ENCODE measurements at places on chromosomes 7 and 10. TPM values are rescaled to one million over a fixed set of nuclear protein-coding genes. Genes with fewer than 3 reads are reported as not detected.

GRCh38 chr7:79610313-79610712, 156.8 kb upstream of the MAGI2 start:
- no peaks in the 10 kb centered on the region for H3K36me3 ChIP-seq
- no peaks in the 10 kb centered on the region for H3K27me3 ChIP-seq
- DNase-seq = no peak
- H3K4me1 ChIP-seq = peaks cover 6% of the 10 kb centered on the region
- no peak overlapping the region for H3K4me3 ChIP-seq
- no peak overlapping the region for H3K27ac ChIP-seq

Gene PLOD3
- 55.2 TPM for polyA plus RNA-seq

DNA sequence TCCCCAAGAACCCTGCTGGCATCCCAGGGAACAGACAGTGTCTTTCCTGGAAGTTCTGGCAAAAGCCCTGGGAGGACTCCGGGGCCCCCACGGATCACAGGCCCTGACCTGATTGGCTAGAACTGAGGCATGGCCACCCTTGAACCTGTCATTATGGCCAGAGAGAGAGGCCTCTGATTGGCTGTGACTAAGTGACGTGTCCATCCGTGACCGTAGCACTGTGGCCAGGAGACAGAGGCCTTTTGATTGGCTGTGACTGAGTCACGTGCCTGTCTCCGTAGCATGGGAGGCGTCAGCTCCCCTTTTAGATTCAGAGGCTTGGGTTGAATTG, 163.8 kb downstream of the RGS10 start:
- peaks cover 32% of the 10 kb centered on the region for H3K36me3 ChIP-seq
- H3K27ac ChIP-seq = peak overlapping the region; percentile 52
- H3K4me1 ChIP-seq = peaks cover 81% of the 10 kb centered on the region

DNA sequence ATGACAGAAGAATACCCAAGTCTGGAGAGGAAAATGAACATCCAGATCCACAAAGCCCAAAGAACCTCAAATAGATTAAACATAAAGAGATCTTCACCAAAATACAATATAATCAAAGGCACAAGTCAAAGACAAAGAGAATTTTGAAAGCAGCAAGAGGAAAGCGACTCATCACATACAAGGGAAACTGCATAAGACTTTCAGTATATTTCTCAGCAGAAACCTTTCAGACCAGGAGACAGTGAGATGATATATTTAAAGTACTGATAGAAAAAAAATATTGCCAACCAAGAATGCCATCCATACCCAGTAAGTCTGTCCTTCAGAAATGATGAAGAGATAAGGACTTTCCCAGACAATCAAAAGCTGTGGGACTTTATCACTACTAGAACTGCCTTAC, 81.5 kb upstream of the GALNT17 start:
- no peaks in the 10 kb centered on the region for H3K27me3 ChIP-seq
- no peaks in the 10 kb centered on the region for H3K36me3 ChIP-seq
- H3K4me1 ChIP-seq = no peaks in the 10 kb centered on the region
- H3K27ac ChIP-seq = no peak overlapping the region

- no peak for DNase-seq
- H3K27ac ChIP-seq = no peak overlapping the region
- no peaks in the 10 kb centered on the region for H3K36me3 ChIP-seq
- no peak overlapping the region for H3K4me3 ChIP-seq
- H3K4me1 ChIP-seq = no peaks in the 10 kb centered on the region
Measured at GRCh38 chr7:117816727-117817126, 56.5 kb downstream of the CTTNBP2 start.

Gene SPDYE9
- not detected for polyA plus RNA-seq

- DNase-seq = no peak
- H3K27me3 ChIP-seq = no peaks in the 10 kb centered on the region
- no peak overlapping the region for H3K27ac ChIP-seq
- peaks cover 3% of the 10 kb centered on the region for H3K4me1 ChIP-seq
- H3K36me3 ChIP-seq = no peaks in the 10 kb centered on the region
- no peak overlapping the region for H3K4me3 ChIP-seq
Measured at GRCh38 chr10:124867304-124867703, 65.7 kb downstream of the ABRAXAS2 start.

Gene SEMA4G
- polyA plus RNA-seq = 0.88 TPM

GRCh38 chr10:774661-775244, 85.3 kb upstream of the DIP2C start:
- H3K27me3 ChIP-seq = peaks cover 6% of the 10 kb centered on the region
- DNase-seq = peak; percentile 11
- no peaks in the 10 kb centered on the region for H3K36me3 ChIP-seq
- H3K4me3 ChIP-seq = no peak overlapping the region

Measured in heart left ventricle (tissue), 16 donors.